ENCODE measurements at places on chromosomes 3 and 15. TPM values are rescaled to one million over a fixed set of nuclear protein-coding genes. Genes with fewer than 3 reads are reported as not detected.

DNA sequence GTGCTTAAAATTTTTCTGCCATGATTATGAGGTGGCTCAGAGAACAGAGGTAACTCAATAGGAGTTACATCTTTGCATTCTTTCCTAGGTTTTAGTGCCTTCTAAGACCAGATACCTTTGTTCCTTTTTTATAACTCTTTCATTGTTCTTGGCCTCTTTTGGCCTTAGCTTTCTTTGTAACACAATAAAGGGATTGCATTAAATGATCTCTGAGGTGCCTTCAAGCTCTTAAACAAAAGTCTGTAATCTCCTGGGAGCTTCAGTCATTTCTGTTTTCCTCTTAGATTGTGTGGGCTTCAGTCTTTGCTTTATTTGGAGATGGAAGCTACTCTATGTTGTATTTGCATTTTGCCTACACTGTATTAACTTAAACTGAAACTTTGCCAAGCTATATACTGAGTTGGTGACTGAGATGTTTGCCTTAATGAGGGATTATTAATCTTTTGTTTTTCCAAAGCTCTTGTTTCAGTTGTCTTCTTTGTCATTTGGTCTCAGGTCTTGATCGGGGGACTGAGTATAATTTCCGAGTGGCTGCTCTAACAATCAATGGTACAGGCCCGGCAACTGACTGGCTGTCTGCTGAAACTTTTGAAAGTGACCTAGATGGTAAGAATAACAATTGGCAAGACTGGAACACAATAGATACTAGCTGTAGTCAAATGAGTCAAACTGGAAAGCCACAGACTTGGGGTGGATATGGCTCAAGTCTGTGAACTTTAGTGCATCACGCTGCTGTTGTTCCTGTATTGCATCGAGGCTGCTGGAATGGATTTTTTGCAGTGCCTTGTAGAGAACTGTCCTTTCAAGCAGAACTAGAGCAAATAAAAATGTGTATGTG lies 110.3 kb downstream of the HCN4 start:
- H3K36me3 ChIP-seq = peaks cover 65% of the 10 kb centered on the region
- no peaks in the 10 kb centered on the region for H3K4me1 ChIP-seq
- H3K27me3 ChIP-seq = no peaks in the 10 kb centered on the region
- DNase-seq = no peak
- H3K27ac ChIP-seq = no peak overlapping the region
- no peak overlapping the region for H3K4me3 ChIP-seq

- no peaks in the 10 kb centered on the region for H3K4me1 ChIP-seq
- H3K36me3 ChIP-seq = no peaks in the 10 kb centered on the region
- DNase-seq = no peak
- H3K4me3 ChIP-seq = no peak overlapping the region
- H3K27ac ChIP-seq = no peak overlapping the region
- no peaks in the 10 kb centered on the region for H3K27me3 ChIP-seq
Measured at GRCh38 chr3:4596612-4597011, 103.5 kb downstream of the ITPR1 start.

- no peaks in the 10 kb centered on the region for H3K27me3 ChIP-seq
- no peaks in the 10 kb centered on the region for H3K4me1 ChIP-seq
- H3K27ac ChIP-seq = no peak overlapping the region
- no peak overlapping the region for H3K4me3 ChIP-seq
- DNase-seq = no peak
- no peaks in the 10 kb centered on the region for H3K36me3 ChIP-seq
Measured at GRCh38 chr15:63407612-63408011, 26.0 kb upstream of the CA12 start.

MESP2 gene
- 0.30 TPM for polyA plus RNA-seq

Data from large intestine (tissue), 12 donors.